ENCODE measurements at places on chromosomes 7 and 10.

GRCh38 chr7:44787762-44788161 is 8.7 kb upstream of the PPIA start:
- no peak for DNase-seq

- no peak for DNase-seq
Measured at GRCh38 chr10:31072451-31072850, 40.8 kb upstream of the ZNF438 start.

DNA sequence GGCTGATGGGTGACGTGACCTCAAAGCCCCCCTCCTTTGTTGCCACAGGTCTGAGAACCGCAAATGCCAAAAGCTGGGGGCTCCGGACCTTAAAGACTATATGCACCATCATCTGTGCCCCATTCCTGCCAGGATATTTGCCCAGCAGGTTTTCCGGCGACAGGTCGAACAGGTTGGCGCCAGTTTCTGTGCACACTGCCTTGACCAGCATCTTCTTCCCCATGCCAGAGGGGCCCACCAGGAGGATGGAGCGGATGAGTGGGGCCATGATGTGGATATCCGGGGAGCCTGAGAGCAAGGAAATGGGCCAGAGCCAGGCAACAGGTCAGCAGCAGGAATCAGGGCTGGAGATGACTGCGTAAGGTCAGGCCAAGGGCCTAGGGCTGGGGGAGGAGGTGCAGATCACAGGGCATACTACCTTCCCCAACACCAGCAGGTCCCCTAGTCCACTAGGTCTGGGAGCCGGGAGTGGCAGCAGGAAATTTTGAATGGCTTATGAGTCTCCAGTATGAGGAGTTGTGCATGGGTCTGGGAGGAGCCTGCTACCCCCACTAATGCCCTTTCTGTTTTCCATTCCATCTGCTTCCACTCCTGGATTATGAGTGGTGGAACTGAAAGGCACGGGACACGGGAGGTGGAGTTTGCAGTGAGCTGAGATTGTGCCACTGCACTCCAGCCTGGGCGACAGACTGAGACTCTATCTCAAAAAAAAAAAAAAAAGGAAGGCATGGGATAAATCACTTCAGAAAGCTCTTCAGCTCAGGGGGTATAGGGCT is 6.3 kb upstream of the ASB10 start:
- DNase-seq, result no peak

- no peak for DNase-seq
Measured at GRCh38 chr10:122485670-122486069, 24.3 kb downstream of the HTRA1 start.

DNA sequence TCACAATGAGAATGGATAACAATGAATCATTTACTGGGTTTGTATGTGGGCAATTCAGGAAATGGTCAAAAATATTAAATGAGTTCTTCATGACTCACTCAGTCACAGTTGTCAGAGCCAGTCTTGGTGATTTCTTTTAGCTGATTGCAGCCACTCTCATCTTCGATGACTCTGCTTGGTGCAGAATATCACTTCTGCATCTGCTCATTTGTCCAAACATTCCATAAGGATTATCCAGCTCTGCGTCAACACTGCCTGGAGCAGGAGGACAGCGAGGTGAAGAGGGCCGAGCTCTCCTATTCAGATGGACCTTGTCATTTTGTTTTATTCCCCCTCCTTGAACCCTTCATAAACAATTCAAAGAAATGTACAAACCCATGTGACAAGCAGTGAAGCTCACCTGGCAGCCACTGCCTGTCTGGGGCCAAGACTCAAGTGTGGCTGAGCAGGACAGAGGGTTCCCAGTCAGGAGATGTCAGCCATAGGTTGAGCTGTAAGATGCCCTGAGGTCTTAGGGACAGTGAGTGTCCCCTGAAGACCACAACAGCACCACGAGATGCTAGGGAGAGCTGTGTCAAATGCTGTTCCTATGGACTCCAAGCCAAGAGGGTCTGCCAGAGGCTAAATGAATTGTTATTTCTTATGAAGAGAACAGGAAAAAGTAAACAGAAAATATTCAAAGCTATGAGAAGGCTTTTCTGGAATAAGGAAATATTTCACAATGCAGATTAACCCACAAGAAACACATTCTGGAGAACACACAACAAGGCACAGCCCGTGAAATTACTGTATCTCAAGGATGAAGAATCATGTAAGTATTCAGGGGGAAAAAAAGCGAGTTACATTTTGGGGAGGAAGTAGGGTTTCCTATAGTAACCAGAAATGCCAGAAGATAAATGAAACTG is 33.1 kb upstream of the EGFR start:
- no peak for DNase-seq

DNA sequence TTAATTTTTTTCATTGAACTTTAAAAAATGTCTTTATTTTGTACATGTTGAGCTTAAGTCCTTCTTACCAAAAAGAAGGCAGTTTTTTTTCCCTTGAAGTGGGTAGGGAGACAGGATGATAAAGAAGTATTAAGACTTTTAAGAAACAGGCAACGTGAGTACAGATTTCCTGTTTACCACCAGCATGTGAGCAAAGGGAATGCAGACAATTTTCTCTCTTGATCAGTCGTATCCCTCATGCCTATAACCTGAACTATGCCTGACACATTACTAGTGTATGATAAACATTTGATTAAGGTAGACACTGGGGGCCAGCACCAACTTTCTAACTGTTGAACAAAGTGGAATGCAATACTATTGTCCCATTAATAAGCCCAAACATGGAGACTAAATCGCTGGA is 8.8 kb upstream of the OR2A2 start:
- DNase-seq, result no peak

DNA sequence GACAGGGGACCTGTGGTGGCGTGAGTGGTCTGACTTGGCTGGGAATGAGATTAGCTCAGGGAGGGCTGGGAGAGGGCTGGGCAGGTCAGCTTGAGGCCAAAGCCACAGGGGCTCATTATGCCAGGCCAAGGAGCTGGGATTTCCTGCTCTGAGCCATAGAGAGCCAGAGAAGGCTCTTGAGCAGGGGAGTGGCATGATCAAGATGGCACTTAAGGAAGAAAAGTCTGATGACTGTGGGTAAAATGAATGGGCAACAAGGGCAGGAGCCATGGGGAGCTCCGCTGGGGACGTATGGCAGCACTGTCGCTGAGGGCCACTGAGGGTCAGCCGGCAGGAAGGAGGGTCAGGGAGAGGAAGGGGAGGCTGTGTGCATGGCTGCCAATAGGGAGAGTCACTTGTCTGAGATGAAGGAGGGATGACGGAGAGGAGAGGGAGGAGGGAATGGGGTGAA is 5.8 kb downstream of the ANTXRL start:
- DNase-seq, result no peak

DNA sequence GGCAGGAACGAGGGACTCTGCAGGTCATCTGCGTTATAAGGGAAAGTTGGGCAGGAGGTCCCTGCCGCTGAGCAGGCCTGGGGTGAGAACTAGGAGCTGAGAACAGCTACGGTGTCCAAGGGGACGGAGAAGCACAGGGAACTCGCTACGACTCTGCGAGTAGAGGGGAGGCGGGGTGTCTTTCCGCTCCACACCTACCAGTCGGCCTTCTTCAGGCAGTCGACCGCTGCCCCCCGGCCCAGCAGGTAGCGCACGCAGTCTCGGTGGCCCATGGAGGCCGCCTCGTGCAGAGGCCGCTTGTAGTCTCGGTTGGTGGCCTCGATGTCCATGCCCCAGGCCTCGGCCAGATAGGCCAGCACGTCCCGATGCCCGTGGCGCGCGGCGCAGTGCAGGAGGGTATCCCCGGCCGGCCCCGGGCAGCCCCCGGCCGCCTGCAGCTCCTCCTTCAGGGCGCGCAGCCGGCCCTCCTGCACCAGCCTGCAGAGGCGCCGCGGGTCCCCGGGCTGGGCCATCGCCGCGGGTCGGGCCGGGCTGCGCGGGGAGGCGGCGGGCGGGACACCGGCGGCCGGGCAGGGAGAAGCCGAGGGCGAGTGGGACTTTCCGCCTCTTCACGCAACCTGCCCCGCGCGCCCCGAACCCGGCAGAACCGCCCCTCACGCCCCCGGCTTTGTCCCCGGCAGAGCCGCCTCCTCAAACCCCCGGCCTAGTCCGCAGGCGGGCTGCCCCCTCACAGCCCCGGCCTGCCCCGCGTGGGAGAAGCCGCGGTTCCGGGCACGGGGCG is 660 bp downstream of the ANKRD16 start:
- DNase-seq, result peak; percentile 1

GRCh38 chr7:151168003-151168786 is 701 bp upstream of the GBX1 start:
- DNase-seq, result peak; percentile 26

GRCh38 chr7:129423700-129424410 is 10.4 kb upstream of the STRIP2 start:
- no peak for DNase-seq

- no peak for DNase-seq
Measured at GRCh38 chr7:36638586-36639263, 85.6 kb downstream of the AOAH start.

GRCh38 chr7:46386428-46387399 is 465.6 kb upstream of the IGFBP3 start:
- no peak for DNase-seq

GRCh38 chr10:86753051-86753450 is 3.4 kb upstream of the BMPR1A start:
- no peak for DNase-seq

GRCh38 chr10:22325272-22326144 is 4.6 kb downstream of the BMI1 start:
- no peak for DNase-seq

Measured in stimulated activated CD8-positive, alpha-beta memory T cell treated with anti-CD3 and anti-CD28 coated beads, Interleukin-7, amount 100 ng/mL, for 24 hours (primary cell).